ENCODE measurements at places on chromosomes 7 and 10.

DNA sequence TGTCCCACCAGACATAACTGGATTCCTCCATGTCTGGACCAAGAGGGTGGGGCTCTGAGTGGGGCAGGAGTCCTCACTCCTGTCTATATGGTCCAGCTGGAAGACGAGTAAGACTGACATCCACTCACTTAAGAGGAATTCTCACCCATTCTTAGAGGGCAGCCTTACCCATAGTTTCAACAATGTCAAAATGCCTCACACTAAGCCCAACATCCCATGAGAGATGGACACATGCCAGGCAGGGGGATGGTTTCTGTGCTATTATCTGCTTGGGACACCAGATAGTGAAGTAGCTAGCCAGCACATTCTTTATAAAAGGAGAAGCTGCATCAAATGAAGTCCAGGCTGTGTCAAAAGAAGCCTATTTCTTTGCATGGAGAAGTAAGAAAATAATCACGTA is 4.7 kb upstream of the LANCL2 start:
- DNase-seq, result no peak

GRCh38 chr10:131747791-131748190 is 153.0 kb upstream of the PPP2R2D start:
- peak; percentile 72 for DNase-seq

DNA sequence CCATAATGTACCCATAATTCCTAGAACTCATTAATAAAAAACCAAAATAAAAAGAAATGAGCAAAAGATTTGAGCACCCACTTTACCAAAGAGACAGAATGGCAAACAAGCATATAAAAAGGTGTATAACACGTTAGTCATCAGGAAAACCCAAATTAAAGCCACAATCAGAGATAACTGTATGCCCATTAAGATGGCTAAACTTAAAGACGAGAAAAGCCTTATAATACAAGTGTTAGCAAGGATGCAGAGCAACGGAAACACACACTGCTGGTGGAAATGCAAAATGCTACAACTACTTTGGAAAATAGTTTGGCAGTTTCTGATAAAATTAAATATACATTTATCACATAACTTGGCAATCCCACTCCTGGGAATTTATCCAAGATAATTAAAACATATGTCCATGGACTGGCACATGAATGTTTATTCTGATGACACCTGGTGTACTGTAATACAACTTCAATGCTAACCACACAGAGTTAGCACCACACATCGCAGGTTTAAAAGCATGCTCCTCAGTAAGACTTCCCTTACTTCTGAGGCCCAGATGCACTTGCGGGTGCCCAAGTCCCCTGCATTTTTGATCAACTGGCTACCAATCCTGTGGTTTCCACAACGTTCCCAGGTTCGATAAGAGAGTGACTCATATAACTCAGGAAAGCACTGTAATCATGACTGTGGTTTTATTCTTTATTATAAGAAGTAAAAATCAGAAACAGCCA is 158.6 kb downstream of the SNX13 start:
- no peak for DNase-seq

DNA sequence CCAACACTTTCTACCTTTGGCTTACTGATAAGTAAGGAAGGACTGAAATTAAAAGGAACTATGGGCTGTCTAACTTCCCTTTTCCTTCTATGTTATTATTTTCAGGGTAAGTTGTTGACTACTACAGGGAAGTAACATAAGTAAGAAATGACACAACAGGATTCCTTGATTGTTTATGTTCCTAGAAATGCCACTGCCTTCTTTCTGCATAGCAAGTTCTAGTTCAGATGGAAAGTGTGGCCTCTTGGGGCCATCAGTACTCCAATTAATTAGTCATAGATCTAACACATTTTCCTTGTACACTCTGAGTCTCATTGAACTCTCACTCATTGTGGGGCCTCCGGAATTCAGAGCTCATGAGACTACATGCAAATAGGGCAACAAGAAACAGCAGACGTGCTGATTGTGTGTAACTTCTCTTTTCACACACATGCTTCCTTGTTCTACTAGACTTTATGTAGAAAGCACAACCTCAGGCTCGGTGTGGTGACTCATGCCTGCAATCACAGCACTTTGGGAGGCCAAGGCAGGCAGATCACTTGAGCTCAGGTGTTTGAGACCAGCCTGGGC is 35.3 kb upstream of the HIBADH start:
- no peak for DNase-seq

- DNase-seq, result no peak
These were observed 26.3 kb downstream of the IPMK start for GRCh38 chr10:58241346-58241745.

- DNase-seq, result no peak
These were observed 67.5 kb downstream of the NT5C2 start for GRCh38 chr10:103125323-103126267.

DNA sequence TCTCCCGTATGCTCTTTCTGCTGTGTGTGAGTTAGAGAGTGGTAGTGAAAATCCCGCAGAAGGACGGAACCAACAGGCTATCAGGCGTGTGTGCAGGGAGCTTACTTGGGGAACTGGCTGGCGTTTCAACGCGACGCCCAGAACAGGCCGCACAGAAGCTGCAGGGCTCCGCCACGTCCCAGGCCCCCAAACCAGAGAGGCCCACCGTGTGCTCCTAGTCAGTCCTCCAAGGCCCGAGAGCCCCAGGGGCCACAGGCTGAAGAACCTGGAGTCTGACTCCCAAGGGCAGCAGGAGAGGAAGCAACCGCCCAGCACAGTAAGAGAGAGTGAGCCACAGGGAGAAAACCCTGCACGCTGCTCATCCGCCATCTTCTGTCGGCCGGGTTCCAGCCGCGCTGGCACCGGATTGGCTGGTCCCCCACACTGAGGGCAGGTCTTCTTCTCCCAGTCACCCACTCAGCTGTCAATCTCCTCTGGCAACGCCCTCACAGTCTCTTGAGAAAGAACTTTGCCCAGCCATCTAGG is 730.6 kb upstream of the VSTM2A start:
- no peak for DNase-seq

DNA sequence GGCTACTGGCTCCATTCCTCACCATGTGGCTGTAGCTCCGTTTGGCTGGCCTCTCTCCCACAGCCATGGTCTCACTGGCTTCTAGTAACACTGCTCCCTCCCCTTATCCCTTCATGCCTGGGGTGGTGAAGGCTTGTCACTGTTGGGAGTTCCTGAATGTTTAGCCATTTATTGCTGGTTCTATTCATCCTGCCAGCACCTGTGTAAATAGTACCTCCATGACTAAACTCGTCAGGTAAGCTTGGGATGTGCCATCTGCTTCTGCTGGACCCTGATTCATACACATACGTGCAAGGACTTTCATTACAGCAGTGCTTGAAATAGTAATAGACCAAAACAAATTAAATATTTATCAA is 61.6 kb downstream of the CCDC71L start:
- no peak for DNase-seq

DNA sequence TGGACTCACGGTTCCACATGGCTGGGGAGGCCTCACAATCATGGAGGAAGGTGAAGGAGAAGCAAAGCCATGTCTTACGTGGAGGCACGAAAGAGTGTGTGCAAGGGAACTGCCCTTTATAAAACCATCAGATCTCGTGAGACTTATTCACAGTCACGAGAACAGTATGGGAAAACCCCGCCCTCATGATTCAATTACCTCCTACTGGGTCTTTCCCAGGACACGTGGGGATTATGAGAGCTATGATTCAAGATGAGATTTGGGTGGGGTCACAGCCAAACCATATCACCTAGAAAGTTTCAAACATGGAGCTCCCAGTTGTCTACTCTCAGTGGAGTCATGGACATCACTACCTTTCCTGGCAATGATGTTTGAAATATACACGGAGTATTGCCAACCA is 49.6 kb downstream of the CYCS start:
- no peak for DNase-seq

- DNase-seq, result no peak
These were observed 105.9 kb upstream of the ANLN start for GRCh38 chr7:36283711-36284130.

DNA sequence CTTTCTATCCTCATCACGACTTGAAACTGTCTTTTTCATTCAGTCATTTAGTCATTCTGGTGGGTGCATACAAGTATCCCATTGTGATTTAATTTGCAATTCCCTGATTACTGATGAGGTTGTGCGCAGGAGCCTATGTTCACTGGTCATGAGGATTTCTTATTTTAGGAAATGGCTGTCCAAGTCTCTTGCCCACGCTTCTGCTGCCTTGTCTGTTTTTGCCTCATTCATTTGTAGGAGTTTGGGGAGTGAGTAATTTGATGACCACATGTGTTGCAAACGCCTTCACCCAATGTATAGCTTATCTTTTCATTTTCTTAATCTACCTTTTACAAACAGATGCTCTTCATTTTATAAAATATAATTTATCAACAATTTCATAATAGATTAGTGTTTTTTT is 127.3 kb downstream of the ARHGAP22 start:
- no peak for DNase-seq

GRCh38 chr7:133941496-133941895 is 185.6 kb upstream of the LRGUK start:
- DNase-seq, result no peak

DNA sequence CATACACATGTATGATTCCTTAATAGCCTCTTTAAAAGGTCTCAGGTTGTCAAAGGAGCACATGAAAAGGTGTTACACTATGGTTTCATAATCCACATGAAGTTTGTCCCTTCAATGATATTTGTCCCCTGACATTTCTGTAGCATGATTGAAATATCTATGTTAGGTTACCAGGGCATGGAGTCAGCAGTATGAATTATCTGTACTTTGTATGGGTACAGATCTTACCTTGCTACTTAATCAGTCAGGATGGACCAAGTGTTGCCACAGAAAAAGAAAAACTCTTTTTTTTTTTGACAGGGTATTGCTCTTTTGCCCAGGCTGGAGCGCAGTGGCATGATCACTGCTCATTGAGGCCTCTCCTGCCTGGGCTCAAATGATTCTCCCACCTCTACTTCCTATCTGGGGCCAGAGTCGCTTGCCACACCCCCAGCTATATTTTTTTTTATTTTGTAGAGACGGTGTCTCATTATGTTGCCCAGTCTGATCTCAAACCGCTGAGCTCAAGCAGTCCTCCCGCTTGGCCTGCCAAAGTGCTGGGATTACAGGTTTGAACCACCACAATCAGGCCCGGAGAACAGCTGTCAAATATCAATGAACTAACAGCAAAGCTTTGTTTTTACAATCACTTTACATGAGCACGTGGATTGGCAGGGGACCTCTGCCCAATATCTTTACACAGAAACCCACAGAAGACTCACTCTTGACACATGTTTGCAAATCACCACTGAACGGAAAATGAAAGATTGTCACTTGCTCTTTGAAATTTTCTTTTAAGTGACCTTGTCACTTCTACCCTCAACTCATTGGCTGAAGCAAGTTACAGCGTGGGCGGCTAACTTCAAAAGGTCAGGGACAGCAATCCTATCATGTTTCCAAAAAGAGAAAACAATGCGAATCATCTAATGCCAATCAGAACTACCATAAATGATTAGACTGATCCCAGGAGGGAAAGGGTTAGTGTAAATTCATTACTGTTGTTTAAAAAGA is 140.2 kb downstream of the PRKG1 start:
- no peak for DNase-seq

DNA sequence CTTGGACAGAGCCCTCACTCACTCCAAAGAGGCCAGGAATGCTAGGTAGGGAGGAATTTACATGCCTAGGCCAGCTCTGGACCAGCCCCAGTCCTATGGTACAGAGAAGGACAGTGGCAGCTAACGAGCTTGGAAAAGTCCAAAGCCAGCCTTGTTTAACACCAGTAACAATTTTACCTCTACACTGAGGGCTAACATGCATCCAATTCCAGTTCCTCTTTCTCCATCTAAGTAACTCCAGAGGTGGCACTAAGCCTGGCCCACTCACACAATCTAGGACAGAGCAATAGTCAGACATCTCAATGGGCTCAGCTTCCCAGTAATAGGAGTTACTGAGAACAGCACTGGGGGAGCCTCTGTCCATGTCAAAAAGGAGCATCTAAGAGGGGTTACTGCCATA is 5.7 kb upstream of the LCOR start:
- no peak for DNase-seq

DNA sequence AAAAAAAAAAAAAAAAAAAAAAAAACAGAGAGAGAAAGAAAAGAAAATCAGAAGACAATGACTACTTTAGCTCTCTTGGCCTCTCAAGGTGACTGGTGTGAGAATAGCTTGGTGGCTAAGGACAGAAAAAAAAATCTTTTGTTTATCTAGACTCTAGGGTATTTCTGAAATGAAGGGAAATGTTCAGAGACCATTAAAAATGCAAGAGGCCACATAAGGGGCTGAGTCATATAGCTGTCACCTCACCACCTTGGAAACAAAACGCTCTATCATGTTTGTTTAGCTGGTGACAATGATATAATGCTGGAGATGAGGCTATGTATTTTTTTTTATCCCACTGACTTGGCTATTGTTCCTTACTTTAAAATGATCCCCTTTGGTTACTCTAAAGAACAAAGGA is 287.0 kb upstream of the CDC14C start:
- DNase-seq, result no peak

DNA sequence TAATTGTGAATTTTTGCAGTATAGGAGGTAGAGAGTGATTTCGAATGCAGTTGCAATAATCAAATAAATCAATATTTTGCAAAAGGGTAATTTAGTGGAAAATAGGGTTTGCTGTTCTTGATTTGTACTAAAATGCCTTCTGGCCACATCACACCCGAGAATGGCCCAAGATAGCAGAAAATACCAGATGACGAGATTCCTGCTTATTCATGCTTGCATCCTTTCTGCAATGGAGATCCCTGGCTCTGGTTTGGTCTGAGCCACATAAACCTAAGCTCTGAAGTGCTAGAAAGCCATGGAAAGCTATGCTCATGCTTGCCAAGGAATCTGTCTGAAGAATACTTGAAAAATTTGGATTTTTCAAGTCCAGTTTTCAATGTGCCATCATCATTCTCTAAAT is 634.2 kb upstream of the COBL start:
- no peak for DNase-seq

DNA sequence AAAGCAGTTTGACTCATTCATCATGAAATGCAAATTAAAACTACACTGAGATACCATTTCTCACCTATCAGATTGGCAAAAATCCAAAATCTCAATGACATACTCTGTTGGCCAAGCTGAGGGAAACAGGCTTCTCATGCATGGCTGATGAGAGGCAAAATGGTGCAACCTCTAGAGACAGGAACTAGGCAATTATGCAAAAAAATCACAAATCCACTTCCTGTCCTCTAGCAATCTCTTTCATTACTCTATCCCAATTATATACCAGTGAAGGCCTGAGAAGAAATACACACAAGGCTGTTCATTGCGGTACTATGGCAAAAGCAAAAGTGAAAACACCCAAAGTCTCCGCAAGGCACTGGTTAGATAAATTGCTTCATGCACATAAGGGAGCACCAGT is 25.9 kb upstream of the PTPRN2 start:
- no peak for DNase-seq

- no peak for DNase-seq
These were observed 89.0 kb upstream of the SVIL start for GRCh38 chr10:29723726-29724125.

- DNase-seq, result no peak
These were observed 151.5 kb upstream of the TARP start for GRCh38 chr7:38424750-38425463.

DNA sequence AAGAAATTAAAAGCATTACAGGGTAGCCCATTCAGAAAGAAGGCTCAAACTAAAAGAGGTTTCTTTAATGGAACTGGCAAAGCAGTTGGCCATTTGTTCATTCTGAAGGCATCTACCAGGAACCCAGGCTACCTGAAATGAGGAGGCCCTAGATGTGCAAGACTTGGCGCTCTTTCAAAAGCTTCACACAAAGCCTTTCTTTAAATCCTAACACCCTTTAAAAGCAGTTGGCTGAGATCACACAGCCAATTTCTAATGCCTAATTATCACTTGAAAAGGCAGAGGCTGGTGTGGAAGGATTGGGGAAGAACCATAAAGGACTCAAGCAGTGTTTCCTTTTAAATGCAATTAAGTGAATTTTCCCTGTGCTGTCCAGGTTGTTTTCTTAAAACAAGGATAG is 23.2 kb downstream of the PPP1R17 start:
- no peak for DNase-seq

All from aorta (tissue), 5 donors.